ENCODE measurements at places on chromosomes 16 and 17.

GRCh38 chr16:359871-360697 lies 7.6 kb upstream of the AXIN1 start:
- DNase-seq, result no peak

GRCh38 chr17:58702708-58703107 lies 10.3 kb downstream of the RAD51C start:
- DNase-seq, result no peak

GRCh38 chr17:31558748-31559583 lies 167.5 kb downstream of the RAB11FIP4 start:
- peak; percentile 42 for DNase-seq

GRCh38 chr16:4693956-4694641 lies 737 bp downstream of the NUDT16L1 start:
- no peak for DNase-seq

DNA sequence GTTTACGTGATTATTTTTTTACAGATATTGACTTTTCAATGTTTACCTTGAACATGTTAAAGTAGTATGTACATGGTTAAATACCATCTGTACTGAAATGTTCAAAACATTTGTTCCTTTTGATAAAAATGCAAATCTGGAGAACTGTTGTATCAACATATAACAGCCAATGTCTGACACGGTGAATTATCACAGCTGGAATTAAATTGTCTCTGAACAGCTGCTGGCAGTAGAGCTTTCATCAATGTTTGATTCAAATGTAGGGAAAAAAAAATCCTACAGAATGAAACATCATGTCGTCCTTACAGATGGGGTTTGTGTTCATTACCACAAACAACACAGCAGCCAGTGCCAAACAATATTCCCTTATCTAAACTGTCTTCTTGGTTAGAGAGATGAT lies 79.9 kb downstream of the TOX3 start:
- DNase-seq, result no peak

DNA sequence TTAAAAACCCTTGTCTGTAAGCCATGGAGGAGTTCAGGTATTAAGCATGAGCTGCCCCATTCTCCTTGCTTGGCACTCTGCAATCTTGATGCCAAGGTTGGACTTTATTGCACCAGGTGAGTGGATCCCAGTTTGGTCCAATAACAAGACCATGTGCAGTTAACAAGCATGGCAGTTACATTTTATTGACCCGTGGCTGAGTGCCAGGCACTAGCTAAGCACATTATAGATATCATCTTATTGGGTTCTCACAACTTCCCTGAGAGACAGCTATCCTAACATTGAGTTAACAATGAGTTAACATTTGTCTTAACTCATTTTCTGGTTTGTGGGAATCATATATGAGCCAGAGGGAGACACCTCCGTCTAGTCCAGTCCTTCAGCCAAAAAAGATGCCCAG lies 21.8 kb downstream of the LYRM9 start:
- DNase-seq, result no peak

GRCh38 chr17:75511610-75512575 lies 3.4 kb downstream of the CASKIN2 start:
- DNase-seq, result no peak

DNA sequence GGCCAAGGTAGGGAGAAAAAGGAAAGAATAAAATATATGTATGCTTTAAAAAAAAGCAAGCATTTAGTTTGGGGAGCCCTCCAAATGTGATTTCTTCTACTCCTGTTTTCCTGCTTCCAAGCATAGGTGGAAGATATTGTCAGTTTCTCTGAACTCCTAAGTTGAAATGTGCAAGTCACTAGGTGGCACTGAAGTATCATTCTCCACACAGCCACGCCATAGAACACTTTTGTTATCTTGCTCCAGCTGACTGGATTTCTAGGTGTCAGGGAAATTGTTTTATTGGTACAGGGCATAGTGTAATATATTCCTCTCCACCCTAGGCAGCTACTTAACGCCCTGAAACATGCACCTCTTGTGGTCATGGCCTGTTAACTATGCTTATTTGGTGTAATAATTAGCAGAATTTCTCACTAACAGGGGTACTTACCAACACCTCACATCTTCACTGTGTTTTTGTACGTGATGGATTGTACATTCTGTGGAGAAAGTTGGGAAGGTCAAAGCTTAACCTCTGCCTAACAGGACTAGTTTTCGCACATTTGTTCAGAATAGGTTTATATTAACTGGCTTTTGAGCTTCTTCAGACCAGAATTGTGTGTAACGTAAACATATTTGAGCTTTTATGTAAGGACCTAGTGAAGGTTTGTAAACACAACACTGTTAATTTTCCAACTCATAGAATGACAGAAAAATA lies 69.3 kb downstream of the FTO start:
- no peak for DNase-seq
